ENCODE measurements at places on chromosomes 11 and 22. TPM values are rescaled to one million over a fixed set of nuclear protein-coding genes. Genes with fewer than 3 reads are reported as not detected.
A peak's percentile ranks its signal among the peaks of the same experiment; 100 is the strongest.

The NECTIN1 gene
- 7.7 TPM for total RNA-seq

The P2RY6 gene
- 0.98 TPM for total RNA-seq

The SPI1 gene
- 12.5 TPM for total RNA-seq

- no peaks in the 10 kb centered on the region for H3K36me3 ChIP-seq
- peaks cover 10% of the 10 kb centered on the region for H3K27me3 ChIP-seq
- H3K27ac ChIP-seq, result no peak within 1 kb of the TSS
- DNase-seq, result peak; percentile 64
Measured at GRCh38 chr11:9003573-9004182, at the start of gene NRIP3. TSS of gene NRIP3 (minus strand) at chr11:9004001. CDS start at chr11:9003935, 66 bp downstream.

DNA sequence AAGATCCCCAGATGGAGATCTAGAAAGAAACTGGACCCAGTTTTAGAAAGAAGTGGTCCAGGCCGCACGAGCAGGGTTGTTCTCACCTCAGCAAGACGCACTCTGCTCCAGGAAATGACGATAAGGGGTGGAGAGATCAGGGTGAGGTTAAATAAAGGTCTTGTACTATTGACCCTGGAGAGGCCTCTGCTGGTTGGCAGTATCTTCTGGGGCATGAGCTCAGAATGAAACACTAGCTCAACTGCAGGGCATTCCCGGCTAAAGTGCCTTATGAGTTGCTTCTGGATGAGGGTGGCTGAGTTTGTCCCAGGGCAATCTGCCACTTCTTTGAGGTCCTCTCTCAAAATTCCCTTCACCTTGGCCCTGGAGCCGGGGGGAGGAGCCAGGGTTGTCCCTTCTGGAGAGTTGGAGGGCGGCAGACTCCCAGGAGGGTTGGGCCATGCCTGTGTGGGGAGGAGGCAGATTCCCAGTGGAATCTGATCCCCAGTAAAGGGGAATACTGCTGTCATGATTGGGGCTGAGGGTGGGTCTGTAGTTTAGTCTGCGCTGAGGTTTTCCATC lies 10.9 kb downstream of the USP2 start:
- peaks cover 44% of the 10 kb centered on the region for H3K4me1 ChIP-seq
- no peaks in the 10 kb centered on the region for H3K27me3 ChIP-seq
- no peak for DNase-seq
- H3K27ac ChIP-seq, result peak overlapping the region; percentile 97
- H3K36me3 ChIP-seq, result no peaks in the 10 kb centered on the region

GRCh38 chr22:38950527-38951295 lies 6.7 kb upstream of the APOBEC3A start:
- H3K27ac ChIP-seq, result no peak overlapping the region
- no peak overlapping the region for H3K4me3 ChIP-seq
- no peaks in the 10 kb centered on the region for H3K4me1 ChIP-seq
- peak; percentile 74 for DNase-seq
- H3K36me3 ChIP-seq, result no peaks in the 10 kb centered on the region

GRCh38 chr11:57213342-57214097 lies 23.5 kb downstream of the APLNR start:
- H3K4me1 ChIP-seq, result no peaks in the 10 kb centered on the region
- H3K27ac ChIP-seq, result no peak overlapping the region
- H3K4me3 ChIP-seq, result no peak overlapping the region

DNA sequence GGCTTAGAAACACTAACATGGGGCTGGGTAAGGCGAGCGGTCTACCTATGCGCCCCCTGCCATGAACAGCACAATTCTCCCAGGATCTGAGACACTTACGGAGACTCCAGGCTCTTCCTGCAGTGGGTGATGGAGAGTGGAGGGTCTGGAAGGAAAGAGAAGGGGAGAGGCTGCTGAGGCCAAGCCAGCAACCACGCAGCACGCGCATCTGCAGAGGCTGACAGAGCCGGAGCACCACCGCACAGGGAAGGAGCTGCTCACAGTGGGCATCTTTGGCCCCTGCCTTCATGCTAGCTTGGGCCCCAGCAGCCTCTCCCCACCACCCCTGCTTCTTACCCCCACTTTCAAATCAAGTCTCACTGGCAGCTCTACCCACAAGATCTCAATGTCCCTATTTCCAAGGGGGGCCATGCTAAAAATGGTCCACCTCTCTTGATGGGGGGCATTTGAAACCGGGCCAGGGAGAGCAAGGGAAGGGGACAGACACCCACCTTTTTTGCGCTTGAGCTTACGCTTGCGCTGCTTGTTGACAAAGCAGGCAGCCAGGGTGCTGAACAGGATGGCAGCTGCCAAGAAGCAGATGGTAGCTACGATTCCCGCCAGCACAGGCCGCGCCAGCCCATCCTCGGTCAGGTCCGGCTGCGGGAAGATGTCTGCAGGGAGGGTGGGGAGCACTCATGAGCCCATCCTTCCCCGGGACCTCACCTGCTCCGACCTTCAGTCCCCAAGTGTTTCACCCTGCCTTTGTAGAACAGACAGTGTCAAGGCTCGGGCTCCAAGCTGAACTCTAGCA lies 34.5 kb downstream of the IGSF9B start:
- no peaks in the 10 kb centered on the region for H3K36me3 ChIP-seq
- H3K4me1 ChIP-seq, result no peaks in the 10 kb centered on the region
- H3K27me3 ChIP-seq, result no peaks in the 10 kb centered on the region
- no peak overlapping the region for H3K4me3 ChIP-seq
- no peak overlapping the region for H3K27ac ChIP-seq

DNA sequence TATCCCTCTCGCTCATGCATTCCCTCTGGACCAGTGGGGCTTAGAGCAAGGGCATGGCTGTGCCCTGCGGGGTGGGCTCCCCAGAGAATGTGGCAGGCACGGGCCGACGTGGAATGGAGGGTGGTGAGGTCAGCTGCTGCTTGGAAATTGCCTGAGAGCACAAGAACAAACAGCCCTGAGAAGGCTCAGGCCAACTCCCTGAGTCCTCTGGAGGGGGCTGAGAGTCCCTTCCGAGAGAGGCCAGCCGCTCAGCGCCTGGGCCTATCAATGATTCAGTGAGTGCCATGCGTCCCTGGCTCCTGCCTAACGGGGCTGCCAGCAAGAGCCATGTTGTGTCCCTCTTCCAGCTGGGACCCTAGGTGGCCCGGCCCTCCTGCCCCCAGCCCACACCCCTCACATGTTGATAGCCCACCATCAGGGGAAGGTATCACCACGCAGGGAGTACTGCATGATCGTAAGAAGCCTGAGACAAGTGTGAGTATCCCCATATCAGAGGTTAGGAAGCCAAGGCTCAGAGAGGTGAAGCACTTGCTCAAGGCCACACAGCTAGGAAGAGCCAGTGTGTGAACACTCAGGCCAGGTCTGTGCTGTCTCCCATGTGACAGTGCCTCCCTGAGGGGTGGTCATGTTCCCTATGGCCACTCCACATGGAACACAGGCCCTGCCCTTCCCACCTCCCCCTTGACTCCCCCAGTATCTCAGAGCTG lies 55.8 kb downstream of the NECTIN1 start:
- H3K27me3 ChIP-seq, result no peaks in the 10 kb centered on the region
- DNase-seq, result no peak
- no peaks in the 10 kb centered on the region for H3K36me3 ChIP-seq
- no peak overlapping the region for H3K4me3 ChIP-seq

DNA sequence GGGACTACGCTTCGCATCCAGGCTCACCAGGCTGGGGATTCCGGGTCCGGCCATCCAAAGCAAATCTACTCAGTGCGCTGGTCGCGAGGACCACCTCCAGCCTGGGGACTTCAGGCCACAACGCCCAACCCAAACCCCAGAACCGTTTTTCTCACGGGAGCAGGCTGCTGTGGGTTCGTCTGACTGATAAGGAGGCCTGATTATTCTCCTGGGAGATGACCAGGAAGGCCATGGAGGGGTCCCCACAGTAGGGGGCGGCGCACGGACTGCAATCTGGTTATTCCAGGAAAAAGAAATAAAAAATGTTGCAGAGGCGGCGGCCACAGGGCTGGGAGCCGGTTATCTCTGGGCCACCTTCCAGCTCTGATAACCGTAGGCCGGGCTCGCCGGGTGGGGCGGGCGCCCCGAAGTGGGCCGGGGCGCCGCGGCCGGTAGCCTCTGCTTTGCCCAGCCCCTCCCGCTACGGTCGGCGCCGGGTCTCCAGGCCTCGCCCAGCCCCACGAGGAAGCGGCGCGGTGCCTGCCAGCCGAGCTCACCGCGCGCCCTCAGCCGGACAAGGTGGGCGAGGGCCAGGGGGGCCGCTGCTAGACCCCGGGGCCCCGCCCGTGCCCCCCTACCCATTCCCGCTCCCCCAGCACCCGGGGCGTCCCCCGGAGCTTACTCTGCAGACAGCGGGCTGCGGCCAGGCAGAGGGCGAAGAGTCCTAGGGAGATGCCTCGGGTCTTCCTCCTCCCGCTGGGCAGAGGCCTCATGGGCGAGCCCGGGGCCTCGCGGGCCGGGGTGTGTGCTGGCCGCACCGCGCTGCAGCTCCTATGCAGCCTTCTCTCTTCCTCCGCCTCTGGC lies 446 bp downstream of the VSTM5 start:
- peaks cover 5% of the 10 kb centered on the region for H3K4me1 ChIP-seq
- H3K27me3 ChIP-seq, result no peaks in the 10 kb centered on the region
- H3K36me3 ChIP-seq, result no peaks in the 10 kb centered on the region
- DNase-seq, result peak; percentile 37
- H3K27ac ChIP-seq, result no peak overlapping the region

DNA sequence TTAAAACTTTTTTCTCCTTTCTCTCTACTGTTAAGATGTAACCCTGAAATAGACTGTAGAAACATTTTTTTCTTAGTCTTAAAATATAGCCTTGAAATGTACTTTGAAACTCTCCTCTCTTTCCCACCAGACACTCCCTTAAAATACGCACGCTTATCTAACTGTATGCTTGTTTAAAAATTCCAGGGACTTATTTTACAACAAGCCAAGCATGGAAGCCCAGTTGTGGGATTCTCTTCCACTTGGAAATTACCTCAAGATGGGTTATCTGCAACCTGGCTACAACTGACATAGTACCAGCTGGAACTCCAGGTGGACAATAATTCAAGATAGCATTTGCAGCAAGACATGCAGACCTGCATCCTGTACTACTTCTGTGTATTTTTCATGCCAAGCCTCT lies 12.1 kb upstream of the CHORDC1 start:
- H3K4me1 ChIP-seq, result no peaks in the 10 kb centered on the region
- DNase-seq, result no peak
- H3K36me3 ChIP-seq, result no peaks in the 10 kb centered on the region
- peaks cover 4% of the 10 kb centered on the region for H3K27me3 ChIP-seq
- H3K4me3 ChIP-seq, result no peak overlapping the region

- no peaks in the 10 kb centered on the region for H3K27me3 ChIP-seq
- DNase-seq, result no peak
- H3K36me3 ChIP-seq, result peaks cover 1% of the 10 kb centered on the region
- H3K4me3 ChIP-seq, result no peak overlapping the region
- no peak overlapping the region for H3K27ac ChIP-seq
Measured at GRCh38 chr11:1375161-1375954, 14.4 kb upstream of the BRSK2 start.

GRCh38 chr22:27397036-27397953 lies 404.3 kb downstream of the MN1 start:
- no peak for DNase-seq
- H3K4me1 ChIP-seq, result no peaks in the 10 kb centered on the region
- no peaks in the 10 kb centered on the region for H3K27me3 ChIP-seq
- no peak overlapping the region for H3K27ac ChIP-seq
- no peak overlapping the region for H3K4me3 ChIP-seq

GRCh38 chr11:104700609-104701008 lies 197.7 kb downstream of the CASP12 start:
- no peak overlapping the region for H3K4me3 ChIP-seq
- H3K36me3 ChIP-seq, result no peaks in the 10 kb centered on the region
- no peak overlapping the region for H3K27ac ChIP-seq
- H3K4me1 ChIP-seq, result no peaks in the 10 kb centered on the region
- no peaks in the 10 kb centered on the region for H3K27me3 ChIP-seq

DNA sequence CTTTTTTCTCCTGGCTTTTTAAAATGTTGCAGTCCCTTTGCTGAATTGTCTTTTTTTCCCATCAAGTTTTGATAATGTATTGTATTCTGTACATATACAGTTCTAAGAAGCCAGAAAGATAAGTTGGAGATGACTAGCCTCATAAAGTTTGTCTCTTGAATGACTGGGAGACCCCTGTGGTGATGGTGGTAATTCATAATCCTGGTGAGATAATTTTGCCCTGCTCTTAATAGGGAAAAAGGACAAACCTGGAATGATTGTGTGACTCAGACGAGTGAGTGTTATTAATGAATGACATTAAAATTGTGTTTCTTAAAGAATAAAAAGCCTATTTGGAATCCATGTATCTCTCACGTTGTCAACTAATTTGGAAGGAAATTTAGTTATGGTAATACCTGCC lies 1.2 kb downstream of the HIKESHI start:
- no peak overlapping the region for H3K4me3 ChIP-seq
- H3K4me1 ChIP-seq, result peaks cover 7% of the 10 kb centered on the region
- no peaks in the 10 kb centered on the region for H3K36me3 ChIP-seq
- no peak overlapping the region for H3K27ac ChIP-seq

GRCh38 chr22:50564289-50564688 lies 1.6 kb upstream of the SYCE3 start:
- H3K27me3 ChIP-seq, result no peaks in the 10 kb centered on the region
- peaks cover 14% of the 10 kb centered on the region for H3K4me1 ChIP-seq
- H3K36me3 ChIP-seq, result peaks cover 3% of the 10 kb centered on the region
- no peak for DNase-seq
- H3K4me3 ChIP-seq, result no peak overlapping the region
- peak overlapping the region; percentile 93 for H3K27ac ChIP-seq

All from liver (tissue), 10 donors.